Stimulated activated CD4-positive, alpha-beta T cell treated with anti-CD3 and anti-CD28 coated beads, TNF-alpha, amount 100 ng/mL, for 1 hour (primary cell): ENCODE measurements at places on chromosomes 6 and 20.

DNA sequence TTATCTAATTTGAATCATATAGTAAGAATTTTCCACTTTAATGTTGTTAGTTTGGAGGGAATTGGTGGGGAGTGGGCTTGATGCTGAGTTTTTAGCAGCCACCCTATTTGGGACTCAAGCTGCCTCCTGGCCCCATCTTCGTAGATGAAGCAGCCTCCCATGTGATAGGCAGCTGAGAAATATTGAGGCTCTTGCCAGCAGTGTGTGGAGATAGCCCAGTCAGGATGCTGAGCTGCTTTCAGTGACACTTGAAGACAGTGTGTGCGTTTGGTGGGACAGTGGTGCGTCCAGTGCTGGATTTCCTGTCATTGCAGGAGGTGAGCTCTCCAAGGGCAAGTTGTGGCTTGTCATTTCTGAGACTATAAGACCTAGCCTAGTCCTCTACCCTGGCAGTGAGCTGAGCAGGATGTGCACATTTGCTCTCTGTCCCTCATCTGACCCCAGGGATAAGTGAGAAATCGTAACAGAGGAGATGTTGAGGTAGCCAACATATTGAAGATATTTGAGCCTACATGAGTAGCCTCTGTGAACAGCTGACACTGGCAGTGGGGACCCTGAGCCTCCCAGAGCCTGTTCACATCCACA, 47.9 kb upstream of the RNF8 start:
- DNase-seq, result no peak

DNA sequence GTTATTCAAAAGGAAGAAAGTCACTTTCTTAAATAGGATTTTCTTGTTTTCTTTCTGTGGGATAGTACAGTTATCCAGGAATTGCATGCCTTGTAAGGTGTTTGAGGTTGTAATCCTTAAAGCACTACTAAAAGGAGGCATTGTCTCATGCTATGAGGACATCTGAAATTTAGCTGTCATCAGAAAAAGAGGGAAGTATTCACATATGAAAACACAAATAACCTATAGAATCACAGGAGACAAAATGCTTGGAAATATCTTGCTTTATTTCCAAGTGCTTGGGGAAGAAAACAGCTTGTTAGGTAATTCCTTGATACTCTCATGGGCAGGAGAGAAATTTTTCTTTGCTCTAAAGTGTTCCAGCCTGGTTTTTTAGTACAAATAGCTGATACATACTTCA, 40.1 kb downstream of the HECA start:
- DNase-seq, result no peak

GRCh38 chr6:47741807-47742206, 40.0 kb upstream of the OPN5 start:
- no peak for DNase-seq

- DNase-seq, result no peak
Measured at GRCh38 chr6:136487759-136488425, 62.3 kb downstream of the MAP7 start.

DNA sequence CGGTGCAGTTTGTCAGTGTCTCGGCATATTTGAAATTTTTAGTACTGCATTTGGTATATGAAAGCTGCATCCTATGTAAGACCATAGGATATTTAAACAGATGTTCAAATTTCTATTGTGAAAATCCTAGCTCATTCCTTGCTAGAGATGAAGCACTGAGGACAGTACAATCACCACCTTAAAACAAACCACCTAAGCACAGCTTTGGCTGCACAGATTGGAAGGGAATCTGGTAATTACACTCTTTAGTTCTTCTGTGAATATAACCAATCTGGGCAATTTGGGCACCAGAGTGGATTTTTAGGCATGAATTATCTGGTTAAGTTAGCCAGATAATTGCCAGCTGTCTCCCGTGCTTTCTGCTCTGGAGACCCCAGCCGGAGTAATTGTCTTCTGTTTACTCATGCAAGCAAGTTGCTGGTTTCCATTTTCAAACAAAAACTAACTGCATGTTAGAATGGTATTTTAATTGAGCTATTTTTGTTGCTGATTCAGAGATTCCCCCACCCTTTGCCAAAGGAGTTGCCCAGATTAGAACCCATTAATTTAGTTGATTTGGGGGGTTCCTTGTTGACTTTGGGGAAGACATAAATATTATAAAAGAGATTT, 36.9 kb downstream of the E2F3 start:
- DNase-seq, result no peak

DNA sequence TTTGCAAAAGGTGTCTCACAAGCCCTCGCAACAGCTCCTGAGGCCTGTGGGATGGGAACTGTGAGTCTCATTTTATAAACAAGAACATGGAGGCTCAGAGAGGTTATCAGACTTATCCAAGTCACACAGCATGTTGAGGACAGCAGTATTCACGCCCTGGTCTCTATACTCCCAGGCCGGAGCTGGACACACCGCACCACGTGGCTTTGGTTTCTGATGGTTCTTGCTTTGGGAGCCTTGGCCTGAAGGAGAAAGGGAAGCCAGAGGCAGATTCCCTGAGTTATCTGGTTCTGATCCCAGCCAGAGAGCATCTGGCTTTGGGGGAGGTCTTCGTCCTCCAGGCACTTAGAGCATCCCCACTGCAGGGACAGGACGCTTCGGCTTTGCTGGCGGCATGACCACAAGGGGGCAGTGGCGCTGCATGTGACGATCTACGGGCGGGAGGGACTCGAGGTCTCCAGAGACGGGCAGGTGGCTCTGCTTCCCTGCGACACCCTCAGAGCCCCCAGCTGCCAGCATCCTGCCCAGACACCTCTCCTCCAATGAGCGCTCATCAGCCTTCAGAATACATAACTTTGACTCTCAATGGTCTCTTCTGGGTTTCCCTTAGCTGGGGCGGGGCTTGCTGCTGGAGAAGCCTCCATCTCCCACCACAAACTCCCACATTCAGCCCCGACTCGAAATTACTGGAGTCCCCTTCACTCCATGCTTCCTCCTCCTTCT, 51.4 kb upstream of the SAYSD1 start:
- DNase-seq, result peak; percentile 52

DNA sequence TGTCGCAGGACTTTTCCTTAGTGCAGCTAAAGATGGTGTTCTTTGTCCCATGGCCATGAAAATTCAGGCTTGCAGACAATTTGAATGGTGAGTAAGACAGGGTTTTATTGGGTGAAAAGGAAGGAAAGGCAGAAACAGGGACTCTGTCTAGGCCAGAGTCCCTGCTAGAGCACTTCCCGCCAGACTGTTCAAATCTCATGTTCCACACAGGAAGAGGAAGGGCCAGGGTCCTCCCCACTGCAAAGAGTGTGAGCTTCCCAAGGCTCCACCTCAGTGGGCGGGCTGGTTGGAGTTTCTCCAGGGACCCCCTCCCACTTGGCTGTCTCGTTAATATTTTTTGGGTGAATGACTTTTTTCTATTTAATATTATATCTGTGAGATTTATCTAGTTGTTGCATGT, 29.0 kb downstream of the COL19A1 start:
- DNase-seq, result no peak

DNA sequence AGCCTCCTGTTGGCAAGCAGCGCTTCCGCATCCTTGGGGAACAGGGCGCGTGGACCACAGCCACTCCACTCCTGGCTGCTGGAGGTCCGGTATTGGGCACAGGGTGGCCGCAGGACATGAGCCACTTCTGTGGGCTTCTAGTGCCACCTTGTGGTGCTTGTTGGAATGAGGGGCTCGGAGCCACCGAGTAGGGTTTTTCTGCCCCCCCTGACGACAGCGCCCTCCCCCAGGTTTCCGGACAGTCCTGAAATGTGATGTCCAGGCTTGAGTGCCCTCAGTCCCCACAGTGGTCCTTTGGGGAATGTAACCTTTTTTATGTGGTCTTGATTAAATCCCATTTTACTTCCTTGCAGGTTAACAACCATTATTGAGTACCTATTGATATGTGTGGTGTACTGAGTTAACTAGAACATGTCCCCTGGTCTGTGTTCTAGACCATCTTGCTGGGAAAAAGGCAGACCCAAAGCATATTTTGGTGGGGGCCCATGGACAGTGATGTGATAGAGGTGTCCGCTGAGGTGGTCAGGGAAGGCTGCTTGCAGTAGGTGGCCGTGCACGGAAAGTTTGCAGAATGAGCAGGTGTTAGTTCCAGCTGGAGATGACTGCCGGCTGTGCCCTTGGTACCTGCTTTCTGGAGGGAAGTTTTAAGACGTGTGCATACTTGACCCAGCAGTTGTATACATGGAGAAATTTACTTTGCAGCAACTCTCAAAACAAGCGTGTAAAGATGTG, 70.0 kb downstream of the PTPN1 start:
- no peak for DNase-seq
